AG08395 (cell line): ENCODE measurements at places on chromosomes 13 and 19.

DNA sequence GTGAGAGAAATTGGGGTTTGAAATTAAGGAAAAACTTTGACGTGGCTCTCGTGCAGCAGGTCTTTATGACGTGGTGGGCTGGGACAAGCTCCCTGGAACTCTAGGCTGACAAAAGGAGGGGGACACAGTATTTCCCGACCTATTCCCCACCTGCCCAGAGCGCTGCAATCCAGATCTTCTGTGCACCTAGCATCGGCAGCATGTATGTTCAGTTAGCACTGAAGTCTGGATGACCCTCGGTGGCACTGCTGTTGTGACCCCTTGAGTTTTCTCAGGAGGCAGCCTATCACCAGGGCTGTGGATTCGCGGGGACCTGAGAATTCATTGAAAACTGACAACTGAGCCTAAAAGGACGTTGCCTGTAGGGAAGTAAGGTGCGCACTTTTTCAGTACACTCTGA is 9.1 kb upstream of the ZNF536 start:
- DNase-seq, result no peak

- DNase-seq, result no peak
Measured at GRCh38 chr13:95608640-95609323, 35.7 kb downstream of the DZIP1 start.

DNA sequence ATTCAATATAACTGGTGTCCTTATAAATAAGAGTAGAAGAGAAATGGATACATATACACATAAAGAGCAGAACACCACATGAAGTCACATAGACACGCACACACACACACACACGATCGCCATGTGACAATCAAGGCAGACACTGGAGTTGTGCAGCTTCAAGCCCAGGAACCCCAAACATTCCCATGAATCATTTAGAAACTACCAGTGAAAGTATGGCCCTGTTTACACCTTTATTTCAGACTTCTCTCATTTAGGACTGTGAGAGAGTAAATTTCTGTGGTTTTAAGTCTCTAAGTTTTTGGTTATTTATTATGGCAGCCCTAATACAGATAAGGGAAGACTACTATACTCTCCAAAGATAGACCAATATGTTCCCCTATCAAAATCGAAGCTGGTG is 20.4 kb upstream of the TNFSF13B start:
- DNase-seq, result no peak

DNA sequence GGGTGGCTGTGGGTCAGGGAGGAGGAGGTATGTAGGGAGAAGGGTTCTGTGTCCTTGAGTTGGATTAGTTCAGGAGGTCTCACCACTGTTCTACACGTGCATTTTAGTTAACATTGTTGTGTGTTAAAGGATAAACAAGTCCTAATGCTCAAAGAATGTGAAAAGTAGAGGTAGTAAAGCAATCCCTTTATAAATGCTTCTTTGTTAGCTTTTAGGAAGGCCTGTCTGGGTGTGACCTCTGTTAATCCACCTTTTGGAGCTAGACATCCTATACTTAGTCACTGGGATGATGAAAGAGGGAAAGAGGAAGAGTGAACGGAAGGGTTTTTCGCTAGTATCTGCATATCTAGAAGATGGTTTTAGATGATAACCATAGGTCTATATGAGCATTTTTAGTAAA is 42.2 kb upstream of the FLT1 start:
- DNase-seq, result no peak

DNA sequence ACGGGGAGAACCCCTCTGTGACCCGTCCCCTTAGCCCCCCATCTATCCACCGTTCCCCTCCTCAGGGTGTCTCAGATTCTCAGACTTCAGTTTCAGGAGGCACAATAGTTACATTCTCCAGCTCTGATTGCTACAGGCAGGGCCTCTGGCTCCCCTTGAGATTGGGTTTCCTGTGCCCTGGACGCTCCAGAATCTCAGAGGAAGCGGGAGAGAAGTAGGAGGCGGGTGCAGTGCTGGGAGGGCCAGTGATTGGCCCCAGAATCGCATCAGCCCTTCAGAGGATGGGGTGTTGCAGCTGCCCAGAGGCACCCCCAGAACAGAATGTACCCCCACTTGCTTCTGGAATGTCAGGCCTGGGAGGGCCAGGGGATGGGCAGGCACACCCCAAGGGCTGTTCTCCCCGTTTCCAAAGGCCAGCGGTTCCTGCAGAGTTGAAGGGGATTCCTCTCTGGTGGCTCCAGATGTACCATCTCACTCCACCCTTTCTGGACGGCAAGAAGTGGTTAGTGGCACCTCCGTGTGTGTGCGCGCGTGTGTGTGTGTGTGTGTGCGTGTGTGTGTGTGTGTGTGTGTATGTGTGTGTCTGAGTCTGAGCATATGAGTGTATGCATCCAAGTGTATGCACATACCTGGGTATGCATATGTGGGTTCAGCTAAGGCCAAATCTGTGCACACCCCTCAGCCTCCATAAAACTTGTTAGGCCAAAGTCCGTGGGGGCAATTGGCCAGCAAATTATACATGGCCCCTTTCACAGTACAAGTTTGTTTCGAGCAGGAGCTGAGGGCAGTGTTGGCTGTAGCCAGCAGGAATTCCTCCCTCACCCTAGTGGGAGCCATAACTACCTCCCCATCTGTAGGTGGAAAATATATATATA is 35.5 kb downstream of the LYL1 start:
- DNase-seq, result no peak

GRCh38 chr19:56972291-56972841 is 131.8 kb upstream of the PEG3 start:
- no peak for DNase-seq

DNA sequence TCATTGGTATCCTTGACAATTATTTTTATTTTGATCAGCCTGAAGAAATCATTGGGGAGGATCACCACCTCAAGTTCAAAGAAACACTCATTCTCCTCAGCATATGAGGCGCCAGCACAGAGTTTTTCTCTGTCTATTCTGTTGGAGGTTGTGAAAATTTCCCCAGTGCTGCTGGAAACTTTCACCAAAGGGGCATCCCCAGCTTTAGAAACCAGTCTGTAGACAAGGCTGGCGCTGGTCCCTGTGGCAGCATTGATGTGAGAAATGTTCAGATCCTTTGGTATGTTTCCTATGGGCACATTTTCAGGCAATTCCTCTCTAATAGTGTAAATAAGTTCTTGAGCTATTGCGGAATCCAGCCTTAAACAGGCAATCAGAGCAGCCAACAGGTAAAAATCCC is 2.1 kb downstream of the PCDH9 start:
- no peak for DNase-seq

DNA sequence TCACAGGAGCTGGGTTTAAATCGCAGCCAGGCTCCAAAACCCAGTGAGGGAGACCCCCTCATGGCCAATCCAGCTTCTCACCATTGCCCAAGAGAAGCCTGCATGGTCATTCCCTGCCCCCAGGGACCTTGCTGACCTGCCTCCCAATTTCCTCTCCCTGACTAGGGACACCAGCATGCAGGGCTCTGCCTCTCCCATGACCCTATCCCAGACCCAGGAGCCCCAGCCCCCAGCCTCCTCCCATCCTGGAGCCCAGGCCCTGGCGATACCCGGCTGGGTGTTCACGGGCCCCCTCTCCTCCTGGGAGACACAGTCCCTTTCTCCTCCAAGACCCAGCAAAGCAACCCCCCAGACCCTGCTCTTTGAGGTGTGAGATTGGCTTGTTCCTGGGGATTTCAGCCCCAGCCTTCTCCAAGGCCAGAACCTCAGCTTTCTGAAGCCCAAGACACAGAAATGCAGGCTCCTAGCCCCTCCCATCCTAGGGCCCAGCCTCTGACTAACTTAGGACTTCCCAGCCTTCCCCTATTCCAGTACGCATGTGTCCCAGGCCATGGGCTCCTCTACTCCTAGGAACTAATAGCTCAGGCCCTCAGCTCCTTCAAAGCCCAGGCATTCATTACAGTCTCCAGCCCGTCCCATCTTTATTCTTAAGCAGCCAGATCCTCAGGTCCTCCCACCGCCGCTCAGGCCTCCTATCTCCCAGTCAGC is 1.1 kb downstream of the GYS1 start:
- DNase-seq, result peak; percentile 94

GRCh38 chr13:51063909-51064308 is 47.2 kb downstream of the C13orf42 start:
- DNase-seq, result no peak

GRCh38 chr13:63438951-63439350 is 2023.3 kb upstream of the PCDH20 start:
- DNase-seq, result no peak

DNA sequence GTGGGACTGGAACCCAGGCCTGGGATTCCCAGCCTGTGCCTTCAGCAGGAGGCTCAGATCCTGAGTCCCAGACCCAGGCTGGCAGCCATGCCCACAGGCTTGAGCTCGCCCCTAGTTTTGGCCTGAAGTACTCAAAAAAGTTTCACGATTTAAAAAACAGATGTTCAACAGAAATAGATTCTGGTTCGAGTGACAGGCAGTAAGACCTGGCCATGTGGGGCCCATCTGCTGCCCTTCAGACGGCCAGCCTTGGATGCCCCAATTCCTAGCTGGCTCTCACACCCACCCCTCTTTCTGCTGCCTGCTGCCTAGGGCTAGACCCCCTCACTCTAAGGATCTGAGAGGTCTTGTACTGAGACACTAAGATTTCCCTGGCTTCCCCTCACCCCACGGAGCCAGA is 2.8 kb upstream of the DMPK start:
- DNase-seq, result no peak

DNA sequence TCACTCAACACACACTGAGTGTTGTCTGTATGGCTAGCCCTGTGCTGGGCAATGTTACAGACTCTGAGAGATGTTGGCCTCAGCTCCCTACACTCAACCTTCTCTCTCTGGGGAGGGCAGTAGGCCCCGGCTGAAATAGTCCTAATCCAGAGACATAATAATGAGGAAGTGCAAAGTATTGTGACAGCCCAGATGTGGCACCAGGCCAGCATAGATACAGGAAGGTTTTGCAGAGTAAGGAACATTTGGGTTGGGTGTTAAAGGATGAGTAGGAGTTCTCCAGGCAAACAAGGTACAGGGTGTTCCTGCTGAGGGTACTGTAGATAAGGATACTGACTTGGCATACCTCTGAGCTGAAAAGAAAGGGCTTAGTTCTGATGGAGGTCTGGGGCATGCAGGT is 2.4 kb downstream of the LIN7B start:
- no peak for DNase-seq

- DNase-seq, result peak; percentile 81
Measured at GRCh38 chr19:18349524-18350128, 9.2 kb downstream of the PGPEP1 start.

- no peak for DNase-seq
Measured at GRCh38 chr13:97752961-97753668, 200.4 kb upstream of the IPO5 start.

- peak; percentile 17 for DNase-seq
Measured at GRCh38 chr13:23724196-23724970, 154.2 kb downstream of the TNFRSF19 start.

DNA sequence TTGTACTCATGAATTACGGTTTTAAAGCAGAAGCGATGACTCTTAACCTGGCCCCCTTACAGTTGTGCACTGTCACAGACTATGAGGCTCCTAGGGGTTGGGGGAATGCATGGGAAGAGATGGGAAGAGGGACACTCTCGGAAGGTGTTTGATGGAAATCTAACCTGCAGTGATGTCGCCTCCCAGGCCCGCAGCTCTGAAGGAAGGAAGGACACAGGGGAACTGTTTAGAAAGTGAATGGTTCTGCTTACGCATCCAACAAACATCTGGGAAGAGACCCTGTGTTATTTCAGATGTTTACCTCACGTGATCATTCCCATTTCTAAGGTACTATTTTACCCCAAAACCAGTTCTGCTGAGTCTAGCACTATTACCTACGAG is 48.0 kb upstream of the SLC7A9 start:
- no peak for DNase-seq

- no peak for DNase-seq
Measured at GRCh38 chr19:2659856-2660432, 42.5 kb downstream of the GNG7 start.

GRCh38 chr19:33366897-33367296 is 6.6 kb upstream of the CEBPG start:
- DNase-seq, result no peak

GRCh38 chr13:40292108-40292507 is 374.3 kb downstream of the FOXO1 start:
- no peak for DNase-seq

GRCh38 chr13:44523146-44524015 is 52.7 kb downstream of the TSC22D1 start:
- peak; percentile 22 for DNase-seq

DNA sequence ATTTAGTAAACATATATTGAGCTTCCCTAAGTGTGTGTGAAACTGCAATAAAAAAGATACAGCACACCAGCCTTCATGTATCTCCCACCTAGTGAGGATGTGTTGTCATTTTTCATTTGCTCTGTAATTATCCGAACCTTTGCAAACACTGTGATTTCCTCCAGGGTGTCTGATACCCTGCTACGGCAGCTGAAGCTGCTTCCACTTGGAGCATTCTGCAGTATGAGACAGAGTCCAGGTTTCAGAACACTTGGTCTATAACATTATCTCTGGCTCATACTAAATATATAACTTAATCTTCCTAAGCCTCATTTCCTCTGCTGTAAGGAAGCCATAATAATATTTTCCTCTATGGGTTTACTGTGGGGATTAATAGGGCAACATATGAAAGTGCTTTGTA is 1338.1 kb upstream of the SLC10A2 start:
- DNase-seq, result no peak

DNA sequence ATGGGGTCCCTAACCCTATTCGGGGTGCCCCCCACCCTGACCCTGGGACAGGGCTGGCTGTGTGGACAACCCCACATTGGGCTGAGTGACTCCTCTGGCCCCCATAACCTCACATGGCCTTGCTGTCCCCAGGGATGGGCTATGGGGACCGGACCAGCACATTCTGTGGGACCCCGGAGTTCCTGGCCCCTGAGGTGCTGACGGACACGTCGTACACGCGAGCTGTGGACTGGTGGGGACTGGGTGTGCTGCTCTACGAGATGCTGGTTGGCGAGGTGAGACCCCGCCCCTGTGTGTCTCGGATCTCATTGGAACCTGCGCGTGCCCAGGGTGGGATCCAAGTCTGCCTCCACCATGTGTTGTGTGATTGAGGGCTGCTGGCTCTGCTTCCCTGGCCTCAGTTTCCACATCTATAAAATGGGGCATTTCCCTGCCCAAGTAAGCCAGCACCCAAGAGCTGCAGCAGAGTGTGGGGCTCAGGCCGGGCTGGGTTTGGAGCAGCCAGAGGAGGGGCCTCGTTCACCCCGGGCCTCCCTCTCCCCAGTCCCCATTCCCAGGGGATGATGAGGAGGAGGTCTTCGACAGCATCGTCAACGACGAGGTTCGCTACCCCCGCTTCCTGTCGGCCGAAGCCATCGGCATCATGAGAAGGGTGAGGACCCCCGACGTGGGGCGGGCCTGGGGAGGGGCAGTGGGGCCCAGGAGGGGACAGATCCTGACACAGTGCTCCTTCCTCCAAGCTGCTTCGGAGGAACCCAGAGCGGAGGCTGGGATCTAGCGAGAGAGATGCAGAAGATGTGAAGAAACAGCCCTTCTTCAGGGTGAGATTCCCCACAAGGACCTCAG is 4.9 kb downstream of the PTGER1 start:
- no peak for DNase-seq

DNA sequence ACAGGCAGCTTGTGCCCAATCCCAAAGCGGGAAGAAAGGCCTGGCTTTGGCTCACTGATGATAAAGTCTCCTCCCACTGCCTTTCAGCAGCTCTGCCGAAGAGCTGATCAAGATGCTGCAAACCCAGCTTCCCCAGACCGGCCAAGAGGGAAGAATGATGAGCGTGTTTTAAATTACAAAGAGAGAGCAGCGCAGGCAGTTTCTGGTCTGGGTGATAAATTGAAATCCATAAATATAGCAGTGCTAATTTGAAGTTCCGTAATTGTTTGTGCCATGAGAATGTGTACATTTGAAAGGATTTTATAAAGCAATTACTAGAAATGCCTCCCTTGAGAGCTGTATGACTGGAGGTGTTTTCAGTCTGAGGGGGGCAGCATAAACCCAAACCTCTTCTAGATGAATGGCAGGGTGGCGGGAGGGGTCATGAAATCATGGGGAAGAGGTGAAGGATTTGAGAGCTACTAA is 171.8 kb downstream of the STK24 start:
- DNase-seq, result peak; percentile 64
